Upper lobe of right lung (tissue), 1 donor: ENCODE measurements at places on chromosomes 13 and 19. TPM values are rescaled to one million over a fixed set of nuclear protein-coding genes. Genes with fewer than 3 reads are reported as not detected.

DNA sequence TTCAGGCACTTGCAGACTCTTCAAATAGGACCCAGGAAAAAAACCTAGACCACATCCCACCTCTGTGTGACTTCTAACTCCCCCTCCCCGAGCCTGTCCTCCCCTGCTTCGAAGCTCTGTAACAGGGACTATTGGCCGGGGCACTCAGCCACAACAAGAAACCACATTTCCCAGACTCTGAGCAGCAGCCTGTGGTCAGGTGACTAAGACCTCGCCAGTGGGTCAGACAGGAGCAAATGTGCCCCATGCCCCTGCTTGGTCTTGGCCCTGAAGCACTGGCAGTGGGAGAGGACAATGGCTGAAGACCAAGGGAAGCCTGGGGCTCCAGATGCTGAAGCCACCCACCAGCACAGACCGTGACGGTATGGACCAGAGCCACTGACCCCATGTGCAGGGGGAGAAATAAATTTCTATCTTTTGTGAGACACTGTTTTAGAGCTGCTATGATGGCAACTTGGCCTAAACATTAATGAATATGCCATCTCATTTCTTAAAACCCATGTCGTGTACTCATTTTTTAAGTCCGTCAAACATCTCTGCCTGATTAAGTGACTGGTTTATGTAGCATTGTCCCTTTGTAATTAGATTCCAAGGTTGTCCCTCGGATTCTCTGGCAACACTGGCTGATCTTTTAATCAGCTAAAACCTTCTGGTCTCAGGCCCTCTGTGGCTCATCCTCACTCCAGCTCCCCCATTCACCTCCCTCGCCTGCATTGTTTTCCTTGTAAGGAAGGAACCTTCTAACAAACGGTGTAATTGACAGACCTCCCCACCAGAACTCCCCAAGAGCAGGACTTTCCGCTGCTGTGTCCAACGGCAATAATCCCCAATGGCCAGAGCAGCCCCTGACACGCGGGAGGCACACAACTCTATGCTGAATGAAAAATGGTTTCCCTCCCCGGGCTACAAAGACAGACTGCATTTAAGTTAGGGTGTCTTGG, 98.4 kb downstream of the STK24 start:
- DNase-seq, result no peak

DNA sequence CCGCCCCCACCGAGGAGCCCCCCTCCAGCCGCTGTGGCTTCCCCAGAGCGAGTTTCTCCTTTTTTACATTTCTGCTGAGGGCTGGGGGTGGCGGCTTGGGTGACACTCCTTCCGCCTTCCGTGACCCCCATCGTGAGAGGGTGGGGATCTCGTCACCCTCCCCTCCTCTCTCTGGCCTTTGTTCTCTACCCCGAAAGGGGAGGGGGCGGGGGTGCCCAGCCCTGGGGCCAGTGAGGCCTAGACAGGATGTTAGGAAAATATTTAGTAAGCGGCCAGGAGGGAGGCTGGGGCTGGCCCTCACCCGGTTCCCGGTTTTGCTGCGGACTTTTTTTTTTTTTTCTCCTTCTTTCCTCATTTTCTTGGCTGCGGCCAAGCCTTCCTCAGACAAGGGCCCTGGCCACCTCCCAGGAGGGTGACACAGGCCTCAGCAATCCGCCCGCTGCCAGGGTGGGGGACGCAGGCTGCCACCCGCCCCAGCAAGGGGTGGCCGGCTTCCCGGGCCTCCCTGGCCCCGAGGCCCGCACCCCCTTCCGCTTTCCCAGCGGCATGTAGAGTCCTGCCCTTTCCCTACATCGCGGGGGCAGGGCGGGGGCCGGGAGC, 3.9 kb downstream of the MIDN start:
- peak; percentile 96 for DNase-seq

- DNase-seq, result peak; percentile 76
Observed at GRCh38 chr13:110525328-110526319, 35.9 kb downstream of the RAB20 start.

DNA sequence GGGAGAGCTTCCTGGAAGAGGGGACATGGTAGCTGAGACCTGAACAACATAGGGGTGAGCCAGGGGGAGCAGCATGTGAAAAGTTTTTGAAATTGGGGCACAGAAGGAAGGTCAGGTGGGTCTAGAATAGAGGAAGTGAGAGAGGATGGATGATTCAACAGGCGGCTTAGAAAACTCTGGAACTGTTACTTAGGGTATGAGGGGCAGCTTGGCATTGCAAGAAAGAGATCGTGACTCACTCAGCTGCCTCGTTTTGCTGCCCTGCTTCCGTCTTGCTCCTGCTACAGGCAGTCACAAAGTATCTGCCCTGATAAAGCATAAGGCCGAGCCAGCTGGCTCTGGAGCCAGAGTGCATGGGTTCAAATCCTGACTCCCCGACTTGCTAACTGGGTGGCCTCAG, 1.3 kb upstream of the CEACAM20 start:
- DNase-seq, result no peak

DNA sequence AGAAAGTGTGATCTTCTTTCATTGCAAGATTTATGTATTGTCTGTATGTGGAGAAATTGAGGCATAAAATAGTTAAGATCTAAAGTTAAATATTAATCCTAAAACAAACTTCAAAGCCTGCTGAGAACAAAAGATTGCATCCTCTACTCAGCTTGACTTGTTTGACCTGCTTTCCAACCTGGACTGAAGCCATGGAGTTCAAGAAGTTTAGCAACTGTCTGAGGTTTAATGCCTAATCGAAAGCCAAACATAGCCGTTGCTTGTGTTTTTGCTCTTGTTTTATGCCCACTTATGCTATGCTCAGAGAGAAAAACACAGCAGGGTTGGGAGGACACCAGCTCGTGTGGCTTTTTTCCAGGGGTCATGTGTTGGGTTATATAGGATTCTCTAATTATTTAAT, 135.6 kb downstream of the NUFIP1 start:
- DNase-seq, result no peak

- no peak for DNase-seq
Observed at GRCh38 chr13:87129602-87130300, 541.4 kb upstream of the SLITRK5 start.

GRCh38 chr13:55219538-55219937, 1921.2 kb upstream of the PRR20A start:
- DNase-seq, result no peak

- DNase-seq, result peak; percentile 72
Observed at GRCh38 chr19:925087-925525, 729 bp upstream of the ARID3A start.

- peak; percentile 76 for DNase-seq
Observed at GRCh38 chr19:16325641-16326400, 1.2 kb downstream of the KLF2 start.

DNA sequence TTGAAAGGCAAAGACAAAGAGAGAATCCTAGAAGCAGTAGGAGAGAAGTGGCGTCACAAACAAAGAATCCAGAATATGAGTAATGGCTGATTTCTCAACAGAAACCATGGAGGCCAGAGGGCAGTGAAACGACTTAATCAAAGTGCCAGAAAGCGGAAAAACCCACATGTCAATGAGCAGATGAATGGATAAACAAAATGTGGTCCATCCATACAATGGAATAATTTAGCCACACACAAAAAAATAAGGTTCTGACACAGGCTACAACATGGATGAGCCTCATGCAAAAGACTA, 52.2 kb upstream of the RANBP3 start:
- DNase-seq, result no peak

GRCh38 chr13:53141336-53141735, 112.7 kb downstream of the OLFM4 start:
- no peak for DNase-seq

GRCh38 chr13:51923983-51924539, 62.3 kb downstream of the CCDC70 start:
- DNase-seq, result no peak

- DNase-seq, result no peak
Observed at GRCh38 chr13:111215081-111216047, 100.3 kb downstream of the ARHGEF7 start.

GRCh38 chr19:39167461-39168257, 29.1 kb upstream of the NCCRP1 start:
- DNase-seq, result peak; percentile 89

DNA sequence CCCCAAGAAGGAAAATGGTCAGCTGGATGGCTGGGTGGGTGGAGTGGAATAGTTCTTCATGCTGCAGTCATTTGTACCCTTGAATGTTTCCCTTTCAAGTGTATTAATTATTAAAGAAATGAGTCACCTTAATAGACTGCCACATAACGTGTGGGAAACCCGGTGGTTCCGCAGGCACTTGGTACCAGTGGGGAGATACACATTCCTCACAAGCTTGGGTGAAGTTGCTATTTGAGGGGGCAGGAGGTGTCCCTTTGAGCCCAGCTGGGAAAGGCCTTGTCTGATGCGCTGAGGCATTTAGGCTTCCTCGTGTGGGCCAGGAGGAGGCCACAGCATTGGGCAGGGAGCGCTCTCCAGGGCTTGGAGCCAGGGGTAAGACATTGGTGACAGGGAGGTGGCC, 57.7 kb downstream of the ATP8A2 start:
- no peak for DNase-seq

The CYP2A6 gene
- not detected for total RNA-seq

The CEACAM1 gene
- 13.1 TPM for total RNA-seq

The TRMT1 gene
- total RNA-seq, result 33.7 TPM

The ZNF723 gene
- not detected for total RNA-seq

The YJEFN3 gene
- 6.4 TPM for total RNA-seq

The TMEM255B gene
- 43.6 TPM for total RNA-seq
